MCF 10A (cell line): ENCODE measurements at places on chromosomes 4 and X. TPM values are rescaled to one million over a fixed set of nuclear protein-coding genes. Genes with fewer than 3 reads are reported as not detected.
A peak's percentile ranks its signal among the peaks of the same experiment; 100 is the strongest.

- peaks cover 43% of the 10 kb centered on the region for H3K27me3 ChIP-seq
- peaks cover 10% of the 10 kb centered on the region for H3K4me1 ChIP-seq
- no peak overlapping the region for H3K4me3 ChIP-seq
- no peak overlapping the region for H3K27ac ChIP-seq
These were observed 32.2 kb upstream of the PSAPL1 start for GRCh38 chr4:7466904-7467303.

DNA sequence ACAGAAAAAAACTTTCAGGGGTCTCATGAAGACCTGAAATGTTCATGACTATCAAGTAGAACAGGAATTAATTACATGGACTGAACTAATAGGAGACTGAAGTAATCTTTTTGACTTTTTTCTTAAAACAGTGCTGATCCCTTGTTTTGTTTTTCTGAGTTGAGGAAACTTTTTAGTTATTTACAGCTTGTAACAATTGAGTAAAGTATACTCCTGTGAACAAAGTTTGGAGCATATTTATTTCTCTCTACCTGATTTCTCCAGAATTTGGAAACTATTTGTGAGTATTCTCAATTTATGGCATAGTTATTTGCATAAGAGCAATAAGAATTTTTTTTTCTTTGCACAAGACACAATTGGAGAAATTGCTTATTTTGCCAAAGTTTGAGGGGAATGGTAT is 64.8 kb downstream of the PCDH18 start:
- peaks cover 9% of the 10 kb centered on the region for H3K4me1 ChIP-seq
- H3K27ac ChIP-seq = no peak overlapping the region
- no peak for DNase-seq
- H3K27me3 ChIP-seq = no peaks in the 10 kb centered on the region
- H3K4me3 ChIP-seq = no peak overlapping the region
- no peaks in the 10 kb centered on the region for H3K36me3 ChIP-seq

DNA sequence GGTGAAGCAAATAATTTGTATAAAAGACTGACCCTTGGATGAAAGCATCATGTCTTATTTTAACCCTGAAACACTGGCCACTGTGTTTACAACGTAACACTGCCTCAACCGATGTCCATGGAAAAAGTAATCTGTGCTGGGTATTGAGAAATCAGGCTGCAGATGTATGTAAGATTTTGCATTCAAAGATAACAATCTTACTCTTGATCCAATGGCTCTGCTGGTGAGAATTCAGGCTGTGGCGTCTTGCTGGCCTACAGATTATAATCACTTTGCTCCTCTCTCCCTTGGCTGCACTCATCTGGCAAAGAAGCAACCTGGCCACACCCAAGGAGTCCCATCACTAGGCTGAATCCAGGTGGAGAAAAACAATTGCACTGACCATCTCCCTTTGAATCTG is 7.5 kb downstream of the ADGRA3 start:
- DNase-seq = peak; percentile 7
- H3K4me3 ChIP-seq = no peak overlapping the region
- H3K27me3 ChIP-seq = no peaks in the 10 kb centered on the region
- peaks cover 46% of the 10 kb centered on the region for H3K4me1 ChIP-seq
- peaks cover 9% of the 10 kb centered on the region for H3K36me3 ChIP-seq
- no peak overlapping the region for H3K27ac ChIP-seq

- no peak overlapping the region for H3K27ac ChIP-seq
- no peaks in the 10 kb centered on the region for H3K4me1 ChIP-seq
- H3K36me3 ChIP-seq = no peaks in the 10 kb centered on the region
- H3K4me3 ChIP-seq = no peak overlapping the region
These were observed 86.0 kb downstream of the PCYT1B start for GRCh38 chrX:24561121-24561520.

DNA sequence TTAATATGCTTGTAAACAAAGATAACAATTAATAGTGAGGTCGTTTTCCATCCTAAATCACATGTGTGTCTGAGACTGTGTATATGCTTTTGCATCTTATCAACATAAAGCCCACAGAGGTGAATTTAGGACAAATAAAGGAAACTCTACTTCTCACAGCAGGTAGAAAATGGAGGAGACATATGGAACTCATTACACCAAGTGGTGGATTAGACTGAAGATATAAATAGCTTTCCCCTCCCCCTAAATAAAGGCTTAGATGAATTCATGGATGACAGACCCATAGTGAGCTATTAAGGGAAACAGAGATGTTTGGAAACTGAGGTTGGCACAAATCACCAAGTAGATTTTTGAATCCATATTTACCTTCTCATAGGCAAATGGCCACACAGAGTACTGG is 79.7 kb downstream of the GRIA3 start:
- H3K27ac ChIP-seq = no peak overlapping the region
- DNase-seq = no peak
- H3K27me3 ChIP-seq = no peaks in the 10 kb centered on the region
- H3K36me3 ChIP-seq = no peaks in the 10 kb centered on the region
- no peaks in the 10 kb centered on the region for H3K4me1 ChIP-seq

DNA sequence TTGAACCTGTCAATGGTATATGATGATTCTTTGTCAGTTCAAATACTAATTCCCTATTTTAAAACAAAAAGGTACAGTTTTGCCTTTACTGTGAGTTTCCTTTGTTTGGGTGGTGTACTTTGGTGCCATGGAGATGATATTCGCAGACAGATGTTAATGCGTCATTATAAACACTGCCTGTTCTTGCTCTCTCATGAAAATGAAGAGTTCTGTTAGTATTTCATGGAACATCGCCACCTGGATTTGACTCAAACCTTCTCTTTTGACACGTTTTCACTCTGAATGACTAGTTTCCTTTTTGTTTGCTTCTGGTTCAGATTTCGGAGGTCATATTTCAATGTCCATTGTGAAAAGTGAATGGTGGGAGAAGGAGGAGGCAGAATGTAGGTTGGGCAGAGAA is 6.9 kb upstream of the CTSO start:
- H3K4me3 ChIP-seq = no peak overlapping the region
- DNase-seq = no peak
- H3K4me1 ChIP-seq = no peaks in the 10 kb centered on the region
- no peaks in the 10 kb centered on the region for H3K36me3 ChIP-seq
- peak overlapping the region; percentile 17 for H3K27ac ChIP-seq

The TLR3 gene
- total RNA-seq = 6.5 and 8.2 TPM in 2 replicates

The KCNE5 gene
- total RNA-seq = 0.64 and 1.4 TPM in 2 replicates

The ARR3 gene
- not detected in 2 replicates for total RNA-seq

The SULT1E1 gene
- total RNA-seq = 2.8 and 6.5 TPM in 2 replicates
